Activated CD4-positive, alpha-beta T cell treated with anti-CD3 and anti-CD28 coated beads, Interleukin-2, amount 10 ng/mL, durations not matched to agents 24 days and 14 days (primary cell): ENCODE measurements at places on chromosomes 5 and 9. TPM values are rescaled to one million over a fixed set of nuclear protein-coding genes. Genes with fewer than 3 reads are reported as not detected.

PAEP gene
- total RNA-seq = not detected in 2 replicates

DNA sequence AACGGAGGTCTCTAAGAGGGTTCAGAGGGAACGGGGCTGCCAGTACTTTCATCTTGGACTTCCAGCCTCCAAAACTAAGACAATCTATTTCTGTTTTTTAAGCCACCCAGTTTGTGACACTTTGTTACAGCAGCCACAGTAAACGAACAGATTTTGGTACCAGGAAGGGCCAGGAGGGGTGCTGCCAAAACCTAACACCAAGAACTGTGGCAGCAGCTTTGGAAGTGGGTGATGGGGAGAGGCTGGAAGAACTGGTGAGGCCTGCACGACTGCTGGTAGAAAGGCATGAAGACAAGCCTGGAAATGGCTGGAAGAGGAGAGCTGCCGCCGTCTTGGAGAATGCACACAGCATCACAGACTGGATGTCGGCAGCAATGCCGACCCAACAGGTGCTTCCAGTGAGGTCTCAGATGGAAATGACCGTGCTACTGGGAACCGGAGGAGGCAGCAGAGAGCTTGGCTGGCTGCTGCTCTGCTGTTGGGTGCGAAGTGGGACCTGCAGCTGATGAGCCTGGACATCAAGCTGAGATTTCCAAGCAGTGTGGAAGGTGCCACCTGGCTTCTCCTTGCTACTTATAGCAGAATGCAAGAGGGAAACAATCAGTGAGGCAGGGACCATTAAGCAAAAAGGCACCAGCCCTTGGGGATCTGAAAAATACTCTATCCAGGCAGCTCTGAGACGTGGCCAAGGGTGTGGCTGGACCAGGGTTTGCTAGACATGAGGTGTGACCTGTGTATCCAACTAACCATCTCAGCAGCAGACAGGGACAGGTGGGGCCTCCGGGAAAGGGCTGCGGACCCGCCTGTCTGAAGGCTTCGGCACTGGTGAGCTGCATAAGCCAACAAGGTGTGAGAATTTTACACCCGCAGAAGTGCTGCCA is 4.7 kb upstream of the TMEM210 start:
- no peak overlapping the region for H3K27ac ChIP-seq
- peaks cover 10% of the 10 kb centered on the region for H3K27me3 ChIP-seq
- peak; percentile 72 for DNase-seq
- H3K36me3 ChIP-seq = peaks cover 12% of the 10 kb centered on the region
- H3K4me3 ChIP-seq = no peak overlapping the region

DNA sequence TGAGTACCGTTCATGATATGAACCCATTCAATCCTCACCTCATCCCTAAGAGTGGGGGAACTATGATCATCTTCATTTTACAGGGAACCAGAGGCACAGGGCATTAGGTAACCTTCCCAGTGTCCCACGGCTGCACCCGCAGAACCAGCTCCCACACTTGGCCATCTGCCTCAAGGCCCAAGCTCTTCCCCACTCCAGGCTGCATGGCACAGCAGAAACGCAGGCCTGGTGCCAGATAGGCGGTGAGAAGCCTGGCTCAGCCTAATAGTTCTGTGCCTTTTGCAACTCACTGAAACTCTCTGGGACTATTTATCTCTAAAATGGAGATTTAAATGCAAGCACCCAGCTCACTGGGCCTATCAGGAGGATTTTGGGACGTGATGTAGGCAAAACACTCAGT is 90.8 kb upstream of the ZNF618 start:
- no peak for DNase-seq
- H3K27ac ChIP-seq = no peak overlapping the region
- no peak overlapping the region for H3K4me3 ChIP-seq
- peaks cover 2% of the 10 kb centered on the region for H3K27me3 ChIP-seq
- no peaks in the 10 kb centered on the region for H3K4me1 ChIP-seq

- H3K36me3 ChIP-seq = no peaks in the 10 kb centered on the region
- H3K27ac ChIP-seq = no peak overlapping the region
- H3K4me3 ChIP-seq = no peak overlapping the region
- no peak for DNase-seq
- peaks cover 36% of the 10 kb centered on the region for H3K27me3 ChIP-seq
Observed at GRCh38 chr5:115325296-115325959, 29.0 kb upstream of the CCDC112 start.

DNA sequence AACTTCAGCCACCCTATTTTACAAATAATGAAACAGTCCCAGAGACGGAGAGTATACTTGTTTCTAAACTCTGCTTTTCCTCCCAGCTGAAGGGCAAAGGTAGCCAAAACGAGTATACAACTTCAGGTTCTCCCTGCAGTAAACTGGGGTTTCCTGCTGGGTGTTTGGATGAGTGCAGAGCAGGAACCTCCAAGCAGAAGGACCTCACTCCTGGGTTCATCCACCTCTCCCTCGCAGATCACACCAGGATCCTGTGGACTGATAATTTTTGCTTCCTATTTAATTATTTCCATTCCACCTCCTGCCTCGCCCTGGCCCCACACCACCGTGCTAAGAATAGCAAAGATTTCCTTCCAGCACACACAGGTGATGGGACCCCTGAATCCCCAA is 2.0 kb upstream of the FOXB2 start:
- DNase-seq = no peak
- peaks cover 82% of the 10 kb centered on the region for H3K27me3 ChIP-seq
- H3K27ac ChIP-seq = peak overlapping the region; percentile 57
- H3K4me1 ChIP-seq = peaks cover 9% of the 10 kb centered on the region

C5orf47 gene
- total RNA-seq = not detected in 2 replicates

DNA sequence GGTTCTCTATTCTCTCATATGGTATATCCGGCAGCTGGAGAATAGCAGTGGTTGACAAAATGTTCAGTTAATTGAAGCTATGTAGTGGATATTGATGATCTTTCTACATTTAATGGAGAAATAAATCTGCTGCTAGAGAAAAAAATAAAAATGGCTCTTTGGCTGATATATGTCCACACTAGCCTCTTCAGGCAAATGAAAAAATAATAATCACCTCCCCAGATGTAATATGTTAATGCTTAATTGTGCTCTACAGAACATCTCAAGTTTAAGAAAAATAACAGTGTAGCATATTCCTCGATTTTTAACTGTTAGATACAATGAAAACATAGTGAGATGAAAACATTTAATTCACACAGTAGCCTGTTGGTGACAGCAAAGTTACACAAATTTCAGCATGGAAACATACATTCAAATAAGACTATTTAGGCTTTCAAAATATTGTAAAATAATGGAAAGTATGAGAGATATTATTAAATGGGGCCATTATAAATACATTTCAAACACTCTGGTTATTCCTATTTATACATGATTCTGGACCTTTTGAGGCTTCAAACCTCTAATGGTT is 543.0 kb downstream of the MAT2B start:
- no peak overlapping the region for H3K27ac ChIP-seq
- H3K4me1 ChIP-seq = no peaks in the 10 kb centered on the region
- H3K27me3 ChIP-seq = no peaks in the 10 kb centered on the region
- DNase-seq = no peak
- no peaks in the 10 kb centered on the region for H3K36me3 ChIP-seq

GRCh38 chr9:16267281-16268066 is 603.0 kb downstream of the BNC2 start:
- H3K36me3 ChIP-seq = no peaks in the 10 kb centered on the region
- H3K4me3 ChIP-seq = no peak overlapping the region
- no peaks in the 10 kb centered on the region for H3K4me1 ChIP-seq
- no peak overlapping the region for H3K27ac ChIP-seq
- H3K27me3 ChIP-seq = no peaks in the 10 kb centered on the region
- no peak for DNase-seq

TRPM6 gene
- total RNA-seq = 0.05 TPM in 1 of 2 replicates, not detected in the other

FOXD4L3 gene
- total RNA-seq = not detected in 2 replicates

PTGDS gene
- not detected in 2 replicates for total RNA-seq

ANKRA2 gene
- total RNA-seq = 18.5 and 19.7 TPM in 2 replicates

DNA sequence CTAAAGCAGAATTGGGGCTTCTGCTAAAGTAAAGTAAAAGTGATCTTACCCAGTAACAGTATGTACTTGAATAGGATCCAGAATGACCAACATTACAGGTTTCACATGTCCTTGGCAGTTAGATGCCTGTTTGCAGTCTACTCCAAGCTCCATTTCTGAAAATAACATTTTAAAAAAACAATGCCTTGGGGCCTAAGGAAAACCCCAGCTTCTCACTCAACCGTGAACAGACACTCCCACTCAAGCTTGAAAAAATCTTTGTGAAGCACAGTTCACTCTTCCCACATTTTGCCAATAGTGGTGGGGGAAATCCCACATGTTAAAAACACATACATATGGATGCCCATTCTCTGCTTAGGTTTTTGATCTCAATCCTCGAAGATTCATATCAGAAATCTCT is 304.1 kb downstream of the ARRDC3 start:
- no peak overlapping the region for H3K27ac ChIP-seq
- DNase-seq = no peak
- peaks cover 6% of the 10 kb centered on the region for H3K4me1 ChIP-seq
- H3K36me3 ChIP-seq = no peaks in the 10 kb centered on the region

GRCh38 chr9:137397675-137398423 is 25.1 kb downstream of the EXD3 start:
- peaks cover 8% of the 10 kb centered on the region for H3K4me1 ChIP-seq
- H3K36me3 ChIP-seq = peaks cover 5% of the 10 kb centered on the region
- H3K4me3 ChIP-seq = no peak overlapping the region
- H3K27ac ChIP-seq = peak overlapping the region; percentile 9
- no peak for DNase-seq

DNA sequence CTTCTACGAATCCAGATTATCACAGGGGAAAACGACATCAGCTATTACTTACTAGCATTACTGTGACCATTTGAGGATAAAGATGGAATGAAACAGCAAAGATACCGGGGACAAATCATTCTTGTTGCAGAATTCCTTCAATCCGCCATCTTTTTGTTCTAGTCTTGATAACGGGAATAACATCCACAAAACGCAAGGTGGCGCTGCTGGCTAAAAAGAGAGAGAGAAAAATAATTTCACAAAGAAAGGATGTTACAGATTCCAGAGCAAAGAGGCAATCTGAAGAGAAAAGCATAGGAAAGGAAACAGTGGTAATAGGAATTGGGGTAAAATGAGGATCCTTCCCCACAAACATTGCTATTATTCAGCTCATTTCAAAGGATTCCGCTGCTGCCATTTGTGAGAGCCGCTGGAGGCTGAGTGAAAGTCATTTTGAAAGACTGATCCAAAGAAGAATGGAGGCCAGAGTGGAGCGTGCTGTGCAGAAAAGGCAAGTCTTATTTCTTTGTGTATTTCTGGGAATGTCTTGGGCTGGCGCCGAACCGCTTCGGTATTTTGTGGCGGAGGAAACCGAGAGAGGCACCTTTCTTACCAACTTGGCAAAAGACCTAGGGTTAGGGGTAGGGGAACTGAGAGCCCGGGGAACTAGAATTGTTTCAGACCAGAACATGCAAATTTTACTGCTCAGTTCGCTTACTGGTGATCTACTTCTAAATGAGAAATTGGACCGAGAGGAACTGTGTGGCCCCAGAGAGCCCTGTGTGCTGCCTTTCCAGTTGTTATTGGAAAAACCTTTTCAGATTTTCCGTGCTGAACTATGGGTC is at the start of gene PCDHB7:
Gene PCDHB7, plus strand, starts transcription at position 264 of the 824 bp plus-strand sequence. Its CDS starts 192 bp downstream, at position 456.
- no peak within 1 kb of the TSS for H3K27ac ChIP-seq
- H3K27me3 ChIP-seq = no peaks in the 10 kb centered on the region
- peaks cover 2% of the 10 kb centered on the region for H3K36me3 ChIP-seq
- DNase-seq = peak; percentile 66

MEIKIN gene
- not detected in 2 replicates for total RNA-seq

DNA sequence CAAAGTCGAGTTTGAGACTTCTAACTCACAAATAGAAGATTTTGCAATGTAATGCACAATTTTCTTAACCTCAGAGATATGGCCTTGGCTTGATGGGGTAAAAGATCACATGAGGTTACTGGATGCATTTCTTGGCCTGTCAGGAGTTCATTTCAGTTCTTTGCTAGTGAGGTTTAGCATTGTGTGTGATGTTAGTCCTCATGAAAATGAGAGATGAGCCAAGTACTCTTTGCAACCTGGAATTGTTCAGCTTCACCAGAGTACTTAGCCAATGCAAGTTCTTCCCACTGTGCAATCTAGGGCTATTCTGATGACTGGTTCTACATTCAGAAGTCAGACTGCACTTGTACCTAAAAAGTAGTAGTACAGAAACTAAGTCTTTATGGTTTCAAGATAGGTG is 24.9 kb downstream of the GNAQ start:
- peaks cover 54% of the 10 kb centered on the region for H3K4me1 ChIP-seq
- H3K27ac ChIP-seq = no peak overlapping the region
- peaks cover 21% of the 10 kb centered on the region for H3K36me3 ChIP-seq
- no peaks in the 10 kb centered on the region for H3K27me3 ChIP-seq

GRCh38 chr5:94375801-94376200 is 242.6 kb downstream of the KIAA0825 start:
- DNase-seq = no peak
- H3K36me3 ChIP-seq = no peaks in the 10 kb centered on the region

GRCh38 chr9:129981180-129981907 is 61.6 kb downstream of the FNBP1 start:
- peak overlapping the region; percentile 71 for H3K27ac ChIP-seq
- peaks cover 57% of the 10 kb centered on the region for H3K36me3 ChIP-seq
- H3K4me1 ChIP-seq = peaks cover 28% of the 10 kb centered on the region

MYORG gene
- 1.4 TPM in 2 replicates for total RNA-seq

F2R gene
- 2.3 and 2.9 TPM in 2 replicates for total RNA-seq

GPX8 gene
- not detected in 2 replicates for total RNA-seq

GABBR2 gene
- total RNA-seq = not detected in 2 replicates

FAM151B gene
- total RNA-seq = 0.23 TPM in 1 of 2 replicates, not detected in the other

- no peaks in the 10 kb centered on the region for H3K27me3 ChIP-seq
- H3K27ac ChIP-seq = no peak overlapping the region
- H3K4me3 ChIP-seq = no peak overlapping the region
- H3K36me3 ChIP-seq = peaks cover 37% of the 10 kb centered on the region
- DNase-seq = no peak
- H3K4me1 ChIP-seq = peaks cover 2% of the 10 kb centered on the region
Observed at GRCh38 chr9:6999794-7000193, 242.0 kb downstream of the KDM4C start.

DNA sequence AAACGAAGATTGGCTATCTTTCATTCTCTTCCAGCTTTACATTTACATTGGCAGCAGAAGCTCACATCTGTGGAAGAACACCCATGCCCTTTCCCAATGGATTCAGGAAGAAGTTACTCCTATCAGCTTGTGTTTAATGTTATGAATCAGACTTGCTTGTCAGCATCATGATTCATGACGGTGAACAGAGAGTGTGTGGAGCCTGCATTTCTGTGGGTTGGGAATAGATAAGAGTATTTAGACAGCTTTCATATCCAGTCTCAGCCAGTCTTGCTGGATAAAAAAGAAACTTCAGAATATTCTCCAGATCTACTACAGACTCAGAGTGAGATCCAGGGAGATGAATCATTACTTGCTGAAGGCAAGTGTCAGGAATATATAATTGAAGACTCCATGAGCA is 812.9 kb upstream of the ZNF608 start:
- H3K36me3 ChIP-seq = no peaks in the 10 kb centered on the region
- H3K4me3 ChIP-seq = no peak overlapping the region
- H3K27me3 ChIP-seq = no peaks in the 10 kb centered on the region
- H3K27ac ChIP-seq = no peak overlapping the region
- no peaks in the 10 kb centered on the region for H3K4me1 ChIP-seq
- DNase-seq = no peak

GRCh38 chr5:181204826-181205760 is at the start of gene TRIM7:
Gene TRIM7 (minus strand): TSS chr5:181205196. CDS start chr5:181205110, 86 bp downstream.
- peaks cover 42% of the 10 kb centered on the region for H3K27me3 ChIP-seq
- DNase-seq = peak; percentile 79
- peak within 1 kb of the TSS; percentile 91 for H3K27ac ChIP-seq
- H3K36me3 ChIP-seq = peaks cover 13% of the 10 kb centered on the region

AJM1 gene
- total RNA-seq = 5.7 and 5.9 TPM in 2 replicates

FCN2 gene
- not detected in 2 replicates for total RNA-seq

NRARP gene
- total RNA-seq = 12.9 and 13.4 TPM in 2 replicates

NUTM2G gene
- total RNA-seq = not detected in 2 replicates
